ENCODE measurements at places on chromosomes 12 and 14.

DNA sequence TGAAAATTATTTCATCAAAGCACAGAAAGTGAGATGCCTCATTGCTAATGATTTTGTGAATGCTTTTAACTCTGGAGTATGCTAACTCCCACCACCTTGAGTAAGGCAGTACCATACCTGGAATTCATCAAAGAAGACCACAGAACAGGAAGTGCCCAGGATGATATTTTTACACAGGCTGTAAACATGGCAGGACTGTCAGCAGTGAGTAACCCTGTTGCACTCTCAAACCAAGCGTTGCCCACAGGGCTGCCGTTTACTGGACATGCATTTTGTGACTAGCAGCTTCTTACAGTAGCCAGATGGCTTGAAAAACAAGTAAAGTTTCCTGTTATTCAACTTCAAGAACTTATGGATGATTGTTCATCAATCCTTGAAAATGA is 42.4 kb downstream of the RALGAPA1 start:
- DNase-seq: peak; percentile 91

- DNase-seq: no peak
These were observed 11.2 kb downstream of the OSBPL8 start for GRCh38 chr12:76548222-76548837.

DNA sequence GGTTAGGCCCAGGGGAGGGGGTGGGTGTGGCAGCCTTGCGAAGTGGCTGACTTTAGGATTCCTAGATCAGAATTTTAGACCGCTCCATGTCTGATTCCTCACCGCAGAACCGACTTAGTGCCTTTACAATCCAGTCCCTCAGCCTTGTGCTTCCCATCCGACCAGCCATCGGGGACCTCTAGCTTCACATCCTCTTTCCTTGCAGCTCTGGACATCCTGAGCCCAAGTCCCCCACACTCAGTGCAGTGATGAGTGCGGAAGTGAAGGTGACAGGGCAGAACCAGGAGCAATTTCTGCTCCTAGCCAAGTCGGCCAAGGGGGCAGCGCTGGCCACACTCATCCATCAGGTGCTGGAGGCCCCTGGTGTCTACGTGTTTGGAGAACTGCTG is 557 bp downstream of the COPS7A start:
- no peak for DNase-seq

DNA sequence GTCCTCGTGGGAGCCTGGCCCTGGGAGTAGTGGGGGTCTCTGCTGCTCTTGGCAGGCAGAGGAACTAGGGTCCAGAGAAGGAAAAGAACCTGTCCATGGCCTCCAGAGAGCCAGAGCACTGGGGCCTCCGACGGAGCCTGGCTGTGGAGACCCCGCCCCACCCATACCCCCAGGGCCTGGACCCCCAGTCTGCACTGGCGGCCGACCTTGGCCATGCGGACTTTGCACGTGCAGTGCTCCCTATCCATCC is 1.1 kb downstream of the BEGAIN start:
- DNase-seq: no peak

DNA sequence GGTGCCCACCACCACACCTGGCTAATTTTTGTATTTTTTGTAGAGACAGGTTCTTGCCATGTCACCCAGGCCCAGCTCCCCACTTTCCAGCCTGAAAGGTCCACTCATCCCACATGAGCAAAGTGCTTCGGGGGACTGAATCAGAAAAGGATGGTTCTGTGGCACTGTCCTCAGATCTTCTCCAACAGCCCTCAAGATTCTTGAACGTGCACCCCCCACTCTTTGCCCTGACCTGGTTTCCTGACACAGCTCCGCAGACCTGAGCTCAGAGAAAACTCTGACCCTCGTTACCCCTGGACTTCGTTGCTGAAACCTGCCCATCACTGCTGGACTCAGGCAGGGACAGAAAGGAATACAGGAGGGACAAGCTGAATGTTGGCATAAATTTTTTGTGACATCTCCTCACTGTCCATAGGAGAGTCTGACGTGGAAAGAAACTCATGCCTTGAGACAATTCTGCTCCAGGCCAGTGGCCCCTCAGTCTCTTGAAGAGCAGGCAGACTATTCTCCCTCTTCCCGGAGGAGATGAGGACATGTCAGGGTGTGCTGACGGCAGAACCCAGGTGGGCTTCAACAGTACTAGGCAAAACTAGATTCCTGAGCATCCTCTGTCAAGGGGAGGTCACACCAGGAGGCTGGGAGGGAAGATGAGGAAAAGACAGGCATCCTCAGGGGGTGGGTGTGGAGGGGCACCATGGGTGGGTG is 149.3 kb downstream of the DPF3 start:
- no peak for DNase-seq

Data from amniotic epithelial cell (primary cell).